ENCODE measurements at places on chromosomes 1 and 21.
A peak's percentile ranks its signal among the peaks of the same experiment; 100 is the strongest.

DNA sequence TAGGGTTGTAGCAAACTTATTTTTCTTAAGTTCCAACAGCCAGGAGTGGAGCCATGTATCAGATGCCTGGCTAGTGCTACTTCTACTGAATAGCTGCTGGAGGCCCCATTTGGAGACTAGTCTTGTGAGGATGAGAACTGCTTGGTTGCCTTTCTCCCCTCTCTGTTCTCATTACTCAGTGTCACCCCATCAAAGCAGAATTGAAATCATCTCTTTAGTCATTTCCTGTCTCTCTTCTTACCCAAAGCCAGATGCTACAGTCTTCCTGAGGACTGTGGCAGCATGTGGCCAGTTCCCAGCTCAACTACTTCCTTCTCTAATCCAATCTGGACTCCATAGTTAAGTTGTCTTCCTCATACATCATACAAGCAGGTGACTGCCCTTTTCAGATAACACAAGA, 197.5 kb downstream of the BRINP2 start:
- no peak for DNase-seq

DNA sequence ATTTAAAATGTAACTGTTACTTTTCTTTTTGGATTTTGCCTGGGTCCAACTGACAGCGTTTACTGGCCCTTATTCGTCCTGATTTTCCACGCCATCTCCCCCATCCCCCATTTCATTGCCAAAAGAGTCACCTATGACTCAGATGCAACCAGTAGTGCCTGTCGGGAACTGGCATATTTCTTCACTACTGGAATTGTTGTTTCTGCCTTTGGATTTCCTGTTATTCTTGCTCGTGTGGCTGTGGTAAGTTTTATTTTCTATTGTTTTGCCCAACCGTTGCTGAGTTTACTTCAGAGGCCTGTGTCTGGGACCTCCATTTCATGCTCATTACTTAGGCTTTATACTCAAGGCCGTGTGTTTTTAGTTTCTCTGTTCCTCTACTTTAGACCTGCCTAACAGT, 9.3 kb downstream of the LEPR start:
- no peak for DNase-seq

- no peak for DNase-seq
These were observed 13.4 kb downstream of the ADORA1 start for GRCh38 chr1:203140743-203141520.

DNA sequence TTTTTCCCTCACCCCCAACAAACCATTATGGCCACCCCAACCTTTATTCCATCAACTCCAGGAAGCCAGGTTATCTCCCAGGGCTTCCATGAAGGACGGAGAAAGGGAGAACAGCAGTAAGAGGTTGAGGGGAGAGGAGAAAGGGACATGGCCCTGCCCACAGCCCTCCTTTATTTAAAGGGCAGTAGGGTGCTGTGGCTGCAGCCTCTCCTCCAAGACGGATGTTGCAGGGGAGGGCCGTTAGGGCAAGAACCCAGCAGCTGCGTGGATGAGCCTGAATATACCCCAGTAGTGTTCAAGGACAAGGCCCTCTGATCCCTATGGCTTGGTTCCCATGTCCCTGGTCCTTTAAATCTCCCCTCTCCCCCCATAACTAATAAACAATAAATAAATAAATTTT, 5.9 kb downstream of the RXFP4 start:
- no peak for DNase-seq

GRCh38 chr1:197200272-197200899, 53.9 kb upstream of the ASPM start:
- peak; percentile 50 for DNase-seq

- no peak for DNase-seq
These were observed 1.5 kb upstream of the HDGF start for GRCh38 chr1:156752843-156753482.

DNA sequence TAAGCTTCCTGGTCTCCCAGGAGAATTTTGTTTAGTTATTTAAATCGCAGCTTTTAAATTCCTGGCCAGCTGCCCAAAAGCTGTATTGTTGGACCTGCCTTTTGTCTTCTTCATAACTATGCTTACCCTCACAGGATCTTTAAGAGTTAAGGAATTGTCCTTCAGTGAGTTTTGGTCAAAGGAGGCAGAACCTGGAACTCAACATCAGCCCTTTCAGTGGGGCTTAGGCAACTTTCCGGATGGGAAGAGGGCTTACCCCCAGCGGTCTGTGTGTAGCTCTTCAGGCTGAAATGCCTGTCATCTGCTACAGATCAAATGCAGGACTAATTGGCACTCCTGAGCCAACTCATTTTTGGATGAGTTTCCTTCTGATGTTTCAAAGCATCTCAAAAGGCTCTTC, 402.6 kb downstream of the SIPA1L2 start:
- no peak for DNase-seq

GRCh38 chr1:234500269-234500668, 21.3 kb upstream of the TARBP1 start:
- DNase-seq: no peak

- no peak for DNase-seq
These were observed 160.2 kb downstream of the TOMM20 start for GRCh38 chr1:234968451-234968850.

DNA sequence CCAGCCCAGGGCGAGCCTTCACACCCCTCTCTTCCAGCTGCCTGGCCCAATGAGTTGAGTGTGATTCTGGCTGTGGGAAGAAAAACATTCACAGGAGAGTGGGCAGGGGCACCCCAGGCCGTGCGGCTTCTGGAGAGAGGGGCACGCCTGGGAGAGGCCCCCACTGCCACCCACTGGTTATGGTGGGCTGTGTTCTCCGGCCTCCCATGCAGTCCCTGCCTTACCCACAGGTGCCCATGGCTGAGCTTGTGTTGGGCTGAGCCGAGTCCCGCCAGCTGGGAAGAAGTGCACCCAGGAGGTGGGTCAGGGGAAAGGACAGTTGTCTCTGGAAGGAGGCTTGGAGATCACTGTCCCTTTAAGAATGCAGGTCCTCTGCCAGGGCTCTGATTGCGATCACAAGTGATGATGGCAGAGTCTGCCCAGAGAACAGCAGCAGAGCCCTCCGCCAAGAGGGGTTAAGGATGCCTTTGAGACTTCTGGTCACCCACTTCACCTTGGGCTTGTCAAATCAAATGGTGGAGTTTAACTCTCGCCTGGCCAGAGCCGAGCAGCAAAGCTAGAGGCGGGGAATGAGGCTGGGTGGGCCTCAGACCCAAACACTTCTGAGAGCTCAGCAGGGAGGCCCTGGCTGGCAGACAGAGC, 124.7 kb upstream of the ARHGEF16 start:
- DNase-seq: no peak

GRCh38 chr1:171188388-171189266, 3.5 kb downstream of the FMO2 start:
- peak; percentile 38 for DNase-seq

- DNase-seq: no peak
These were observed 30.4 kb upstream of the CYP4A22 start for GRCh38 chr1:47106792-47107191.

GRCh38 chr1:42431514-42431913, 24.3 kb downstream of the ZMYND12 start:
- no peak for DNase-seq

GRCh38 chr1:154940651-154941194, 4.2 kb upstream of the PMVK start:
- DNase-seq: no peak

DNA sequence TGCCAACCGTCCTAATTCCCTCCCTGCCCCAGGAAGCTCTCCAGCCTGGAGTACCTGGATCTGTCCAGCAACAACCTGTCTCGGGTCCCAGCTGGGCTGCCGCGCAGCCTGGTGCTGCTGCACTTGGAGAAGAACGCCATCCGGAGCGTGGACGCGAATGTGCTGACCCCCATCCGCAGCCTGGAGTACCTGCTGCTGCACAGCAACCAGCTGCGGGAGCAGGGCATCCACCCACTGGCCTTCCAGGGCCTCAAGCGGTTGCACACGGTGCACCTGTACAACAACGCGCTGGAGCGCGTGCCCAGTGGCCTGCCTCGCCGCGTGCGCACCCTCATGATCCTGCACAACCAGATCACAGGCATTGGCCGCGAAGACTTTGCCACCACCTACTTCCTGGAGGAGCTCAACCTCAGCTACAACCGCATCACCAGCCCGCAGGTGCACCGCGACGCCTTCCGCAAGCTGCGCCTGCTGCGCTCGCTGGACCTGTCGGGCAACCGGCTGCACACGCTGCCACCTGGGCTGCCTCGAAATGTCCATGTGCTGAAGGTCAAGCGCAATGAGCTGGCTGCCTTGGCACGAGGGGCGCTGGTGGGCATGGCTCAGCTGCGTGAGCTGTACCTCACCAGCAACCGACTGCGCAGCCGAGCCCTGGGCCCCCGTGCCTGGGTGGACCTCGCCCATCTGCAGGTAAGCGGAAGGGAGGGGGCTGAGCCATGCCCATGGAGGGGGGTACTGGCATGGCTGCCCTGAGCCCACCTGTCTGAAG, 16.5 kb downstream of the PODN start:
- no peak for DNase-seq

DNA sequence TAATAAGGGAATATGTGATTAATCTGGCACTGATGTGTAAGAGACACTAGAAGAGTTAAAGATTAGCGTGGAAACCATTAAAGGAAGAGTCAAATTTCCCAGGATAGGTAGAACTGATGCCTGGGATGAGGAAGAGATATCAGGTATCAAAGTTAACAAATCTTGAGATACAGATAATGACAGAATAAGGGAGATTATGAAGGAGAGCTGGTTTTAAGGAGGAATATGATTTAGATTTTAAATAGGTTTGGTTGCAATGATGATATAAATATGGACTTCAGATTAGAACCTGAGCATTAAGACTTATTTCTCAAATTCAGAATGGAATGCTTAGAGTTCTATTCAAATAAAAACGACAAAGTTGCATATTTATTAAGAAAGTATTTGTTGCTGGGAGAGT, 26.2 kb downstream of the MAGI3 start:
- no peak for DNase-seq

Data from CD4-positive, alpha-beta T cell treated with Interleukin-2 at 100 ng/mL for 4 hours (primary cell).